ENCODE measurements at places on chromosomes 1 and 21.

GRCh38 chr21:34693192-34693810 lies 24.5 kb downstream of the CLIC6 start:
- DNase-seq, result no peak

- DNase-seq, result no peak
These were observed 382.3 kb downstream of the PRDM2 start for GRCh38 chr1:14082331-14082730.

DNA sequence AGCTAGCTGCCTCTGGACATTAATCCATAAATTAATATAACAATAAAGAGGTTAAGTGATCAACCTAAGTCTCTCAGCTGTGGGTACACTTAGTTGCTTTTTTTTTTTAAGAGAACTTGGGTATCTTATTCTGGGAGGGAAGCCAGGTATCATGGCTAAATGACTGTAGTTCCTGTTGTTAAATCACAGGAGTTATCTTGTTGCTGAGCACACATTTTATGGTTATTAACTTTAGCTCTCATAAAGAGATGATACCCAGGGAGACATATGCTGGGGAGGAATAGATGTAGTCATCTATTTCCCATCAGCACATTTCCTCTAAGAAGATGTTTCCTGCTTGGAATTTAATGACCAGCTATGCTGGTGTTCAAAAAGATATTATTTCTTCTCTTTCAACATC lies 227.8 kb downstream of the PTGER3 start:
- DNase-seq, result no peak

- DNase-seq, result no peak
These were observed 6.1 kb upstream of the PHLDA3 start for GRCh38 chr1:201475130-201475529.

GRCh38 chr1:18965206-18966173 lies 9.0 kb upstream of the IFFO2 start:
- no peak for DNase-seq
